ENCODE measurements at places on chromosomes 7 and 10.
A peak's percentile ranks its signal among the peaks of the same experiment; 100 is the strongest.

GRCh38 chr7:132041108-132041507 lies 484.7 kb upstream of the PODXL start:
- DNase-seq, result no peak

DNA sequence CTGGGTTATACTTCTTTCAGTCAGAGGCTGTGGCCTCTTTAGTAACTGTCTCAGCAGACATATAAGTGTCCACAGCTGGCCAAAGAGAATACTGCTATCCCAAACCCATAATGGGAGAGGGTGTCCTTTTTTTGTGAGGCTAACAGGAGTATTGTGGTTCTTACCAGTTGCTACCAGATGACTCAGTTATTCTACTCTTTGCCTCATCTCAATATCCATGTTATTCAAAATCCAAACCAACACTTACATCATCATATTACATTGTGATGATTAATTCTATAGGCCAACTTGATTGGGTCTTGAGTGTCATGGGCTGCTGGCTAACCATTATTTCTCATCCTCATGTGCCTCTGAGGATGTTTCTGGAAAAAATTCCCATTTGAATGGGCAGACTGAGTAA lies 120.9 kb downstream of the TMEM168 start:
- no peak for DNase-seq

GRCh38 chr7:143410521-143411004 lies 1.9 kb upstream of the EPHA1 start:
- DNase-seq, result peak; percentile 52

DNA sequence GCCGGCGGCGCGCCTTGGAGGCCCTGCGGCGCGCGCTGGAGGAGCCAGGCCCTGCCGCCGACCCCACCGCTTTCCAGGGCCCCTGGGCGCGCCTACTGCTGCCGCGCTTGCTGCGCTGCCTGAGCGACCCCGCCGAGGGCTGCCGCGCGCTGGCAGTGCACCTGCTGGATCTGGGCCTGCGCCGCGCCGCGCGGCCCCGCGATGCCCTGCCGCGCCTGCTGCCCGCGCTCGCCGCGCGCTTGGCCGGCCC lies 280 bp downstream of the DNAAF5 start:
- DNase-seq, result no peak

- DNase-seq, result no peak
Observed at GRCh38 chr10:4651404-4652037, 174.5 kb upstream of the AKR1E2 start.

GRCh38 chr10:102678842-102679289 lies 34.6 kb downstream of the TRIM8 start:
- DNase-seq, result peak; percentile 31

Data from fibroblast of skin of abdomen (primary cell).